ENCODE measurements at places on chromosomes 13 and 19. TPM values are rescaled to one million over a fixed set of nuclear protein-coding genes. Genes with fewer than 3 reads are reported as not detected.

Gene TEX26
- polyA plus RNA-seq = not detected

GRCh38 chr19:6242677-6243076, 37.1 kb downstream of the MLLT1 start:
- DNase-seq = peak; percentile 66

Gene TRPM4
- polyA plus RNA-seq = 59.1 TPM

DNA sequence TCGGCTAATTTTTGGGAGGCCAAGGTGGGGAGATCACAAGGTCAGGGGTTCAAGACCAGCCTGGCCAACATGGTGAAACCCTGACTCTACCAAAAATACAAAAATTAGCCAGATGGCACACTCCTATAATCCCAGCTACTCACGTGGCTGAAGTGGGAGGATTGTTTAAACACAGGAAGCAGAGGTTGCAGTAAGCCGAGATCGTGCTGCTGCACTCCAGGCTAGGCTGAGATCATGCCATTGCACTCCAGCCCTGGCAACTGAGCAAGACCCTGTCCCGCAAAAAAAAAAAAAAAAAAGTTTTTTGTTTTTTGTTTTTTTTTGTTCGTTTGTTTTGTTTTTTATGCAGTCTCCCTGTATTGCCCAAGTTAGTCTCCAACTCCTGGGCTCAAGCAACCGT, 21.2 kb downstream of the MAST1 start:
- no peak for DNase-seq

Gene KLK12
- polyA plus RNA-seq = not detected

DNA sequence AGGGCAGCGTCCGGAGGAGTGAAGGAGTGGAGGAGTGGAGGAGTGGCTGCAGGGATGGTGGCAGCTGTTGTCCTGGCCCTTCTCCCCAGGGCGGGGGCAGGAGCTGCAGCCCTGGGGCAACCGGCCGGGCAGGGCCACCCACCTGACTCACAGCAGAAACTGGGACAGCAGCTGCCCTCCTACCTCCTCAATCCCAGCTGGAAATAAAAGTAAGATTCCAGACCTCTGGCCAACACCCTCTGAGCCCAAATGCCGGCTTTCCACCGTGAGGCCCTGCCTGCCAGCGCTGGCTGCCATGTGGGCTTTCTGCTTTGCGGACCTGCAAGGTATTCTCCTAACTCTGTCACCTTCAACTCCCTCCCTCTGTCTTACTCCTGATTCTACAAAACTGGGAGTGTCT, 3.3 kb upstream of the CLPP start:
- DNase-seq = no peak

GRCh38 chr13:61700181-61700580, 284.5 kb upstream of the PCDH20 start:
- no peak for DNase-seq

- DNase-seq = no peak
Measured at GRCh38 chr19:43616306-43616705, 3.1 kb downstream of the ZNF428 start.

DNA sequence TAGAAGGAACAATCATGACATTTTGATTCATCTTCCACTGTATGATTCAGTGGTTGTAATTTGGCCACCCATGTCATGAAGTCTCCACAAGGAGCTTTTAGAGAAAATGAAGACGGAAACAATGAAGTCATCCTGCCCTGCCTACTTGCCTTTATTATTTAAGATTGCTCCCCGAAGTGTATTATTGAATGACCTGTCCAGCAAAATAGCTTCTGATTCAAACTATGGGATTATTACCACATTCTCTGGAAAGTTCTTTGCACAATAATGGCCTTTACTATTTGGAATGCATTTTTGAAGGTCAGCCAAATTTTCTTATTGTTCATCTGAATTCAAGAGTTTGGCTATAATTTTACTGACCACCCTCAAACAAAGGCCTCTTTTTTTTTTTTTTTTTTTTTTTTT, 77.8 kb upstream of the RFC3 start:
- DNase-seq = no peak

Gene IGFL3
- not detected for polyA plus RNA-seq

- DNase-seq = peak; percentile 72
Measured at GRCh38 chr19:33906578-33907335, 110.1 kb downstream of the KCTD15 start.

GRCh38 chr13:20411638-20412342, 113.9 kb downstream of the CRYL1 start:
- no peak for DNase-seq

- no peak for DNase-seq
Measured at GRCh38 chr13:44170731-44171130, 202.9 kb upstream of the SERP2 start.

- DNase-seq = no peak
Measured at GRCh38 chr13:91406619-91407018, 8.2 kb downstream of the GPC5 start.

Gene FGF9
- not detected for polyA plus RNA-seq

GRCh38 chr13:92315265-92315664, 911.3 kb upstream of the GPC6 start:
- DNase-seq = no peak

Gene ZAR1L
- polyA plus RNA-seq = not detected

DNA sequence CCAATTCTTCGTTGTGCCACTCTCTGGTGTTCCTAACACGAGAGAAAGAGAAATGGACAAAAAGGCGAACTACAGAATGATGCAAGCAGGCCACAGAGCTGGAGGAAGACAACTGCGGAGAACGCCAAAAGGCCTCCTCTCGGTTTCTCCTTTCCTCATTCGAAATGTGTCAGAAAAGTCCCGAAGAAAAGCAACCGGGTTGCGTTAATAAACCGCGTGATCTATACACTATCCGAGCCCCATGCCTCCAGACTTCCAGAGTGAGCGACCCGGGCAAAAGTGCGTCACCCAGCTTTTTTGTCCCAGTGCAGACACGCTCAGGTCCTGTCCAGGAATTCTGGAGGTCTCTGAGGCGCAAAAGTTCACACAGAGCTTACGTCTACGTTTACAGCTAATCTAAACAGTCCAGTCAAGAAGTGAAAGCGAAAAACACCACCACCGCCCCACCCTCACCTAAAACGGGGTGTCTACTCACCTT, 413 bp downstream of the N4BP2L2 start:
- DNase-seq = peak; percentile 62

Gene MYH14
- 4.8 TPM for polyA plus RNA-seq

DNA sequence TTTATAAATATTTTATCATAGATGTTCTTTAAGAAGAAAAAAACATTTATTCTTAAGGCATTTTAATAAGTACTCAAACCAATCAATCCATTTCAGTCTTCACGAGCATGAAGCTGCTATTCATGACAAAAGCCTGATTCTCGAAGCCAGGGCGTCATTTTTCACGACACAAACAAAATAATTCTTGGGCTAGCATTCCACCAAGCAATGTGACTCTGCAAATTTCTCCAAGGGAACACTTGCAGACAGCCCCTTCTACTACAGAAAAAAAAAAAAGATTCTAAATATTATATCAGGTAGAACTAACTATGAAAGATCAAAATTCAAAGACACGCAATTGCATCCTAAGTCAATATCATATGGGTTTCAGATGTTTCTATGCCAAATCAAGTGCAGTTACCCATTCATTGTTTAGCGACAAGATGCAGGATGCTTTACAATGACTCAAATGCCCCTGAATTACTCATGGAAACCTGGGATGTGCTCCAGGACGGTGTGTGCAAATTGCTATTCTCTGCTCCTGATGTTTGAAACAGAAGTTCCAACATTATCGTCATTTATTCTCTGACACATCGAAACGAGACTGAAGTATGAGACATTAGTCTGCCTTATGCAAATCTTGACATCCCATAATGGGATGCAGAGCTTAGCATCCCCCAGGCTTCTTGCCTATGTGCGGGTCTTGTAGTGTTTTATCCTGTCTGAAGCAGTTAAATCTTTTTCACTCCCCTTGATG, 517.7 kb downstream of the MYO16 start:
- DNase-seq = no peak

GRCh38 chr19:41428481-41428859, 1.3 kb upstream of the B3GNT8 start:
- DNase-seq = no peak

- DNase-seq = no peak
Measured at GRCh38 chr13:36509369-36509768, 77.1 kb downstream of the CCNA1 start.

DNA sequence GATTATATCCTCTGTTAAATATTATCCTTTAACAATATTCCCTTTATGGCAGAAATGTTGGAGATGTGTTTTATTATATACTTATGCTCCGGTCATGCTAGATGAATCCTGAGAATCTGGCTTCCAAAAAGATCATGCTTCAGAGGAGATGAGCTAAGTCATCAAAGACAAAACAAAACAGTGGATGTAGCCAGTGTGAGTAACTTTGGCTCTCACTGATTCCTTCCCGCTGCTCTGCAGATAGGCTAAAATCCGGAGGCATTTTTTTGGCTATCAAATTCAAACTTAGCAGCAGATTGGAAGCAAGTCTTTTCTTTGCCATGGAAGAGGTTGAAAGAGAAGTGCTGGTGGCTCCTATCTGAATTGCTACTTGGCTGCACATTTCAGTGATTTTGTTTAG, 295.9 kb downstream of the GPC6 start:
- DNase-seq = no peak

DNA sequence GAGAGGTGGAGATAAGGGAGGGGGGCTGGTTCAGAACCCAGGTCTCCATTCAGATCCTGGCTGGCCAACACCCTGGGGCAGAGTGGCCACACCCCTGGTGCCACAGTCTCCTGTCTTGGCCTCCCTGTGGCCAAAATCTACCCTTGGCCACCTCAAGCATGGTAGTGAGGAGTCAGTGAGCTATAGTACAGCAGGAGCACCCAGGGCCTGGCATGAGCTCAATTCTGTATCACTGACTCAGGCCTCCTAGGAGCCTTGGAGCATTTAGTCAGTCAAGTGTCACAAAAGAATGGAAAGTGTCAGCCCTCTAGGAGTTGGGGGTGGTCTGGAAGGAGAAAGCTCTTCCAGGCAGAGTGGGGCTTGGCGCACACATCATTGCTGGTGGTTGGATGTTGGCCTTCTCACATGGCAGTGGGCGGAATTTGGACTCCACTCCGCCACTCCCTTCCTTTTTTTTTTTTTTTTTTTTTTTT, 6.6 kb upstream of the CD79A start:
- no peak for DNase-seq

Gene ANGPTL4
- 10.1 TPM for polyA plus RNA-seq

GRCh38 chr13:84431646-84432045, 549.4 kb upstream of the SLITRK1 start:
- no peak for DNase-seq

DNA sequence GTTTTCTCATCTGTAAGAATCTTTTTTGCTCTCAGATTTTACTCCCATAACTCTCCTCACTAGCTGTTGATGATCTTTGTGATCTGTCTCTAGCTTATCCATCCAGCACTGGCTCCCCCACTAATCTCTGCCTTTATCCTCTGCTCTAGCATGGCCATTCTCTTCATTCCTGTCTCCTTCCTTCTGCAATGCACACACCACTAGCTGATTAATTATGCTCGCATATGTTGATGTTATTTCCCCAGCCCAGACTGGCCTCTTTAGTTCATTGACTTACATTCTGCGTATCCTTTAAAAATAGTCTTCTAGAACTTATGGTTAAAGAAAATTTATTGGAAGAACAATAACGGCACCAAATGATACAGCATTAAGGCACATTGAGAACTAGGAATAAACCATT, 52.5 kb downstream of the DGKH start:
- no peak for DNase-seq

DNA sequence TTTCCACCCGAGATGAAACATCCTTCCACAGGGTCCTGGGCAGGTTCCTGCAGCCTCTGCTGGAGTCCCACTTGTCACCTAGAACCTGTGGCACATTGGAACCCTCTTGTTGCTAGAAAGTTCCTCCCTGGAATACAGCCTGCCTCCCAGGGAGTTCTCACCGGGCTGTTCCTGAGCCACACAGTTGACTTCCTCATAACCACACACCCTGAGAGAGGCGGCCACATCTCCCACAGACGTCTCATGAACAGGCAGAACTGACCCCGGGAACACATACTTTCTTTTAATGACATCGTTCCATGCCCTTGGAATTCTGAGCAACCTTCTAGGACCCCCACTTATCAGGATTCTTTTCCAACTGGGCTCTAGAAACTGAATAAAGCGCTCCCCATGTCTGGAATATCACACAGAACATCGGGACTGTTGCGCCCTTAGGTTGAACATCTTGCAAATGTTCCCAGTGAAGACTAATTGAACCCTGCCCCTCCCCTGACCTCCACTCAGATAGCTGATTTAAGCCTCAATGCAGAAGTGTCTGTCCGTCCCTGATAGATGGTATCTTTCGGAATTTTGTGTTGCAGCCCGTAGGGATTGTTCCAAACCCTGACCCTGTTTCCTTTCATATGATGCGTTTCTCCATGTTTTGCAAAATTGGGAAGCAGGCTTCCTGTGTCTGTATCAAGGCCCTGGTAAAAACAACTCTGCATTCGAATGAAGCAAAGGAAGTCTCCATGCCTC, 91.1 kb downstream of the RAB20 start:
- no peak for DNase-seq

GRCh38 chr13:102693776-102694175, 1.1 kb downstream of the METTL21C start:
- DNase-seq = no peak

Gene KCNN4
- 1.5 TPM for polyA plus RNA-seq

- DNase-seq = no peak
Measured at GRCh38 chr13:62209529-62209928, 793.9 kb upstream of the PCDH20 start.

DNA sequence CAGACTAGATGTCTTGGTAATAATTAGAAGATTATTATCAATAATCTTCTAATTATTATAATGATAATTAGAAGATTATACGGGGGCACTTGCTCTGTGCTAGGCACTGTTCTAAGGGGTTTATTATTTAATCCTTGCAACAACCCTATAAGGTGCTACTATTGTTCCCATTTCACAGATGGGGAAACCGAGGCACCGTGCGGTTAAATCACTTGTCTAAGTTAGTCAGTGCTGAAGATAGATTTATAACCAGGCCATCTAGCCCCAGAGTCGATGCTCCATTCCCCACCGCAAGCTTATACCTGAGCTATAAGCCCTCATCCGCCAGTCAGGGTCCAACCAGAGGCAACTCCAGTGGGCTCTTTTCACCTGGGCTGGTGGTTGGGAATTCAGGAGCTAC, 2.0 kb upstream of the ACP7 start:
- DNase-seq = no peak

Data from aorta (tissue), 5 donors.